NCI-H187 treated with DMSO at 0.1 percent for 48 hours (cell line): ENCODE measurements at places on chromosomes 13 and 19.

DNA sequence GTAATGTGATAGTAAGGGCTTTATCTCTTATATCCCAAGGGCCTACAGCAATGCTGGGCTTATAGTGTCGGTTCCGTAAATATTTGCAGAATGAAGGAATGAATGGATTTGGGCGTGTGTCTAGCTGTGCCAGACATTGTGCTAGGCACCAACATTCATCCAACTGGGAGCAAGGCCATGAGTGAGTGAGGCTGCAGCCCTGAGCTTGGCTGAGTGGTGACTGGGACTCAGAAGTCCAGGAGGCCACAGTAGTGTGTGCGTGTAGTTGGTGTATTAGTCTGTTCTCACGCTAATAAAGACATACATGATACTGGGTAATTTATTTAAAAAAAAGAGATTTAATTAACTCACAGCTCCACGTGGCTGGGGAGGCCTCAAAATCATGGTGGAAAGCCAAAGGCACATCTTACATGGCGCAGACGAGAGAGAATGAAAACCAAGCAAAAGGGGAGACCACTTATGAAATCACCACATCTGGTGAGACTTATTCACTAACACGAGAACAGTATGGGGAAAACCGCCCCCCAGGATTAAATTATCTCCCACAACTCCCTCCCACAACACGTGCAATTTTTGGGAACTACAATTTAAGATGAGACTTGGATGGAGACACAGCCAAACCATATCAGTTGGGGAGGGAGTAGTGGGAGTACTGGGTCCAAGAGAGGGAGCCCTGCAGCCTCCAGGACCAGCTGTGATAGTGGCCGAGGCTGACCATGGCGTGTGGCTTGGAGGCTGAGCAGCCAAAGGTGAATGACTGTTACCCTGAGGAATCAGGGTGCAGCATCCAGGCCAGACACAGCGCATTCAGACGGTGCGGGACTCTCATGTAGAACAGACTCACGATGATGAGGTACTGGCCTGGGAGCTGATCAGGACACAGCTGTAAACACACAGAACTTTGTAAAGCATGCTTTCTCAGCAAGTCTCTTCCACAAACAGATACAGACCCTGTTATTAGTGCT is 104.6 kb downstream of the TEX26 start:
- no peak for DNase-seq

DNA sequence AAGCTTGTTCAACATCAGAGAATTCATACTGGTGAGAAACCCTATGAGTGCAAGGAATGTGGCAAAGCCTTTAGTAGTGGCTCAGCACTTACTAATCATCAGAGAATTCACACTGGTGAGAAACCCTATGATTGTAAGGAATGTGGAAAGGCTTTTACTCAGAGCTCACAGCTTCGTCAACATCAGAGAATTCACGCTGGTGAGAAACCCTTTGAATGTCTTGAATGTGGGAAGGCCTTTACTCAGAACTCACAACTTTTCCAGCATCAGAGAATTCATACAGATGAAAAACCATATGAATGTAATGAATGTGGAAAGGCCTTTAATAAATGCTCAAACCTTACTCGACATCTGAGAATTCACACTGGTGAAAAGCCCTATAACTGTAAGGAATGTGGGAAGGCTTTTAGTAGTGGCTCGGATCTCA is 25.2 kb downstream of the ZNF383 start:
- DNase-seq, result no peak

- no peak for DNase-seq
Observed at GRCh38 chr19:30719999-30720345, 347.8 kb downstream of the ZNF536 start.

DNA sequence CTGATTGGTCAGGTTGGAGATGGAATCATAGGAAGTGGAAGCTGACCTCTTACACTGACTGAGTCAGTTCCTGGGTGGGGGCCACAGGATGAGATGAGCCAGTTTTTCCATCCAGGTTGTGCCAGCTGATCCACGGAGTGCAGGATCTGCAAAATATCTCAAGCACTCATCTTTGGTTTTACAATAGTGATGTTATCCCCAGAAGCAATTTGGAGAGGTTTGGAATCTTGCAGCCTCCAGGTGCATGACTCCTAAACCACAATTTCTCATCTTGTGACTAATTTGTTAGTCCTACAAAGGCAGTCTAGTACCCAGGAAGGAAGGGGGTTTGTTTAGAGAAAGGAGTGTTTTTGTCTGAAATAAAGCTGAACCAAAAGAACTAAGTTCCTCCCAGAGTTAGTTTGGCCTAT is 212.8 kb downstream of the SLITRK6 start:
- no peak for DNase-seq

GRCh38 chr19:43672061-43672679 is 2.2 kb upstream of the PLAUR start:
- no peak for DNase-seq

DNA sequence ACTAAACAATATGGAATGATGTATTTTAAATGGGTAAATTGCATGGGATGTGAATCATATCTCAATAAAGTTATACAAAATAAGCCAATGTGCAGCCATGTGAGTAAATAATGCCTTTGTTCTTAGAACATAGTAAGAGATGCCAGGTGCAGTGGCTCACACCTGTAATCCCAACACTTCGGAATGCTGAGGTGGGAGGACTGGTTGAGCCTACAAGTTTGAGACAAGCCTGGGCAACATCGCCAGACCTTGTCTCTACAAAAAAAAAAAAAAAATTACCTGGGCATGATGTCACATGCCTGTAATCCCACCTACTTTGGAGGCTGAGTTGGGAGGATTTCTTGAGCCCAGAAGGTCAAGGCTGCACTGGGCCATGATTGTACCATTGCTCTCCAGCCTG is 230.7 kb downstream of the RFC3 start:
- no peak for DNase-seq

DNA sequence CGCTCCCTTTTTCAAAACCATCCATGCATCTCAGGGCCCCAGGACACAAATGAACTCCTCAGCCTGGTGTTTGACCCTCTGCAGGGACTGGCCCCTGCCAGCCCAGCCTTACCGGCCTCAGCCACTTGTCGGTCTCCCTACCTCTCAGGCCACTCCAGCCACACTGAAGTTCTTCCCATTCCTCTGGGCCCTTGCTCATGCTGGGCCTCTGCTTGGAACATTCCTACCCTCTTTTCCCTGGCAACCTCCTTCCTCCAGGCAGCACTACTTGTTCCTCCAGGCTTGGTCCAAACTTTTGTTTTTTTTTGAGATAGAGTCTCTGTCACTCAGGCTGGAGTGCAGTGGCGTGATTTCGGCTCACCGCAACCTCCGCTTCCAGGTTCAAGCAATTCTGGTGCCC is 7.6 kb upstream of the EGLN2 start:
- no peak for DNase-seq

DNA sequence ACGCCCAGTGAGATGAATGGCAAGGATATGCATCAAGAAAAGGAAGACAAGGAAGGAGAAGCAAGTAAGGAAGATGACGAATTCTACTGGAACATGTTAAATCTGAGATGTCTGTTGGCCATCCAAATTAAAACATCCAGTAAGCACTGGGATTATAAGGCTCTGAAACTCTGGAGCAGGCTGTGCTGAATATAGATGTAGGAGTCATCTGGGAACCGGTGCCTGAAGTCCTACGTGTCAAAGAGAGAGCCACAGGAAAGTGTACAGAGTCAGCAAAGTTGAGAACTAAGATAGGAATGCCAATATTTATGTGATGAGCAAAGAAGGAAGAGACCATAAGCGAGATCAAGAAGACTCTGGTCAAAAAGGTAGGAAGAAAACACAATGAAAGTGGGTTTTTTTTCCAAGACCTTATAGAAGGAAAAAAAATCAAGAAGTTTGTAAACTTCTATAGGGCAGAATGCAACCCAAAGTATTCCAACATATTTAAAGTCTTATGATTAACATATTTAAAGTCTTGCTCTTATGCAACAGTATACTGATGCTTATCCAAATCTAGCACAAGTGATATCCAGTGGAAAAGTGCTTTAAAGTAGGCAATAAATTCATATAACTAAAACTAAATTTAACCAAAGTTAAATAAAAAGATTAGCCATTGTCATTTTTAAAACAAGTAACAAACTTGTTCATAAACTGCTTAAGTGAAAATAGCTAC is 51.2 kb upstream of the EEF1AKMT1 start:
- no peak for DNase-seq

GRCh38 chr13:60398907-60399589 is 2.0 kb downstream of the TDRD3 start:
- no peak for DNase-seq

GRCh38 chr13:110116072-110116487 is 190.9 kb downstream of the COL4A1 start:
- no peak for DNase-seq

DNA sequence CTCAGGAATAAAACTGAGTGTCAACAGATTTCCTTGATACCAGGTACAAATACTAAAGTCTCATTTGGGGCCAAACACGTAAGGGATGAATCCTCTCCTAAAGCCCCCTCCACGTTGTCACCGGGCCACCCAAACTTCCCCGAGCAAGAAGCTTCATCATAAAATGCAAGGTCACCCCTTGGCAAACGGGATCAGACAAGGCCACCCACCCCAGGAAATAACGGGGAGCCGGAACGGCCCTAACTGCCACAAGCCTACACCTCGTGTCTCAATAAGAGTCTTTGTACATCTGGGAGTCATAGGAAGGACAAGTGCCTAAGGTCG is 717 bp downstream of the EEF2 start:
- no peak for DNase-seq

DNA sequence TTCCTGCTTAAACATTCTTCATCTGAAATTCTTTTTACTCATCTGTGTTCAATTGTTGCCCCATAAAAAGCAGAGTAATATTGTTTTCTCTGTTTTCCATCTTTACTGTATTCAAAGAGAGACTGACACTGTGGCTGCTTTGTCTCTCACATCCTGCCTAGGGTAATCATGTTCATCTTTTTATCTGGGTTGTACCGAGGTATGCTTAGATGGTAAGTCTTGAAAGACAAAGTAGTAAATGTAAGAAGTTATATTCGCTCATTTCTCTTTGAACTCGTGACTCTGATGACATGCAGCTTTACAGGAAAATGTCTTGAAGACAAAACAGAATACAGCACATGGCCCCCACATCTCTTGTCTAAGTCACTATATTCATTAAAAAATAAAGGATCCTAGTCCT is 20.0 kb upstream of the CYSLTR2 start:
- no peak for DNase-seq

- DNase-seq, result no peak
Observed at GRCh38 chr13:97810152-97810551, 143.3 kb upstream of the IPO5 start.

DNA sequence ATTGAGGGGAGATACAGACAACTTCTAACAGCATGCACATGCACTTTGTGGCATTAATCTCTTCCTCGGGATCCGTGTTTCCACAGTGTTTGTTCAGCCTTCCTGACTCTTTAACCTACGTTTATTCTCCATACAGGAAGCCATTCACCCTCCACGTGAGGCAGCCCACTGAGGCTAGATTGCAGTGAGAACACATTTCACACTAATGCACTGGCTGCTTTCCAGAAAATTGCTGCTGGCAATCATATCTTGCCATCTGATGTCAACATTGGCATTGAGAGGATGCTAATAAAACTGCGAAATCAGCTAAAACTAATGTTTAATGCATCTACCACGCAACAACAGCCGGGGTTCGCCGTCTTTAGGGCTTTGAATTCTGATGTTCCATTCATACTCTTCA is 30.0 kb downstream of the DCLK1 start:
- DNase-seq, result no peak

DNA sequence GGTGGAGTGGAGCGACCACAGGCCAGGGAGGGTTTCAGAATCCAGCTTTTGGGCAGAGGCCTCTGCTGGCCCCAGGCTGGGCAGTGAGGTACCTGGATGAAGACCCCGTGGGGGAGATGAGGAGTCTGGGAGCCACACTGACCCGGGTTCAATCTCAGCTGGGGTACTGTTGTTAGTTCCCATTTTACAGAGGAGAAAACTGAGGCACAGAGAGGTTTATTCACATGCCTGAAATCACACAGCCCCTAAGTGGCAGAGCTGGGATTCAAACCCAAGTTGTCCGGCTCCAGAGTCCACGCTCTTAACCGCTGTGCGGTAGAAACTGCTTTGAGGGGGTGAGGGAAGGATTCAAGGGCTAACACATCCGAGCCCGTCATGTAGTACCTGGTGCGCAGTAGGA is 45.0 kb downstream of the MYH14 start:
- DNase-seq, result no peak

DNA sequence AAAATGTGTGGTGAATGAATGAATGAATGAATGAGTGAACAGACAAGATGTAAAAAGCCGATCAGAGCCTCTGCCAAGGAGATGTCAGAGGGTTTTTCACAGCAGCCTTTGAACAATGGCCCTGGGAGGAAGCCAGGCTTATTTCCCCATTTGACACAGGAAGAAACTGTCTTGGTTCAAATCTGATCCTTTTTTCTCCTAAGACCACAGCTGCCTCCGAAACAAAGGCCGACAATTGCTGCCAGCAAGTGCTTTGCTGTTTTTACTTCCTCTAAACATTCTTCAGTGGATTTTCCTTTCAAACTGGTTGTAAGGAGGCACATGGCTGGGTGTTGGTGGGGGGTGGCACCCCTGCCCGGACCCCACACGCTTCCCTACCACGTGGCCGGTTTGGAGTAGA is 44.2 kb upstream of the HOMER3 start:
- no peak for DNase-seq

DNA sequence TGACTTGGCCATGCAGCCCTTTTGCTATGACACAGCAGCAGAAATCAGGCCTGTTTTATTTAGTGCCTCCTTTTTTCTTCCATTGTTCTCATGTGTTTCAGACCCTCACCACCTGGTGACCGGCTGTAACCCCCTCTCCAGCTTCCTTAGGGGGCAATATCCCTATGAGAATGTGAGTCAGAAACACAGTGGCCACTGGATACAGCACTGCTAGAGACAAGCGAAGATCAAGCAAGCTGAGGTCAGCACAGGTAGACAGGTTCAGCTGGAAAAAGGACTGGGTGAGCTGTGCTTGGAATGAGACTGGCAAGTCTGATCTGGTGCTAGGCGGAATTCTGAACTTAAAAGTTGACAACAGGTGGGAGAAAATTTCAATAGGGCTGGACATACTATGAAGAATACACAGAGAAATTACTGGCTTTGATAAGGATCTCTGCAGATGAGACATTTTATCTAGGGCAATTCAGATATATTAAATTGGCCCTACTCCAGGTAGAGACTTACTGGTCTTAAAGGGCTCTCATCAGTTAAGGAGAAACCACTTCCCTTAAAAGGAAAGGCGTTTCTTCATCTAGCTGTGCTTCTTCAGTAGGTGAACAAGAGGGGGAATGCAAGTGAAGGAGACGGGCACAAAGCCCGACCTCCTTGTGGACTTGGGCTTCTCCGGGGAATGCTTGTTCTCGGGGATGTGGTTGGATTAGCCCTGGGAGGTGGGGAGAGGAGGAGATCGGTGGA is 83.3 kb downstream of the ERCC5 start:
- no peak for DNase-seq

GRCh38 chr19:46073268-46073922 is 32.6 kb upstream of the IGFL4 start:
- DNase-seq, result no peak
